ENCODE measurements at places on chromosomes 4 and X.

DNA sequence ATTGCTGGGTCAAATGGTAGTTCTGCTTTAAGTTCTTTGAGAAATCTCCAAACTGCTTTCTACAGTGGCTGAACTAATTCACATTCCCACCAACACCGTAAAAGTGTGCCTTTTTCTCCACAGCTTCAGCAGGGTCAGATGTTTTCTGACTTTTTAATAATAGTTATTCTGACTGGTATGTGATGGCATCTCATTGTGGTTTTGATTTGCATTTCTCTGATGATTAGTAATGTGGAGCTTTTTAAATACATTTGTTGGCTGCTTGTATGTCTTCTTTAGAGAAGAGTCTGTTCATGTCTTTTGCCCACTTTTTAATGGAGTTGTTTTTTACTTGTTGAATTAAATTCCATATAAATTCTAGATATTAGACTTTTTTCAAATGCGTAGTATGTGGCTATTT is 257.5 kb upstream of the ANKRD50 start:
- DNase-seq, result no peak

GRCh38 chrX:67723580-67724351 is 179.9 kb downstream of the AR start:
- DNase-seq, result no peak

GRCh38 chr4:128846063-128846462 is 36.6 kb downstream of the JADE1 start:
- no peak for DNase-seq

DNA sequence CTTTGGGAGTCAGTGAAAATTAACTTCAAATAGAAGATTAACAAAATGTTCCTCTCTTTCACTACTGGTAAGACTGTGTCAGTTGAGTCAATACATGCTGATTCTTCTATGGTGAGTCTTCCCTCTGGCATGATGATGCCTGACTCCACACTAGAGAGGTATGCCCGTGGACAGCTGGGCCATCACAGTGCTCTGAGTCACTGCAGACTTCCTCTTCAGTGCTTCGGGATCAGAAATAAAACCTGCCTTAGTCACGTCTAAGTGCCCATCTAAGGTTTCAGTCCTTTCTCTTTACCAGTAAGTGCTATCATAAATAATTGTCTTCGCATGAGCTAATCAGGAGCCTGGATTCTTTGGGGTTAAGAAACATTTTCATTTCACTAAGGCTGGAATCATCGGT is 1.6 kb upstream of the ASB5 start:
- DNase-seq, result peak; percentile 83

GRCh38 chr4:119139311-119139710 is 3.7 kb downstream of the MYOZ2 start:
- no peak for DNase-seq

DNA sequence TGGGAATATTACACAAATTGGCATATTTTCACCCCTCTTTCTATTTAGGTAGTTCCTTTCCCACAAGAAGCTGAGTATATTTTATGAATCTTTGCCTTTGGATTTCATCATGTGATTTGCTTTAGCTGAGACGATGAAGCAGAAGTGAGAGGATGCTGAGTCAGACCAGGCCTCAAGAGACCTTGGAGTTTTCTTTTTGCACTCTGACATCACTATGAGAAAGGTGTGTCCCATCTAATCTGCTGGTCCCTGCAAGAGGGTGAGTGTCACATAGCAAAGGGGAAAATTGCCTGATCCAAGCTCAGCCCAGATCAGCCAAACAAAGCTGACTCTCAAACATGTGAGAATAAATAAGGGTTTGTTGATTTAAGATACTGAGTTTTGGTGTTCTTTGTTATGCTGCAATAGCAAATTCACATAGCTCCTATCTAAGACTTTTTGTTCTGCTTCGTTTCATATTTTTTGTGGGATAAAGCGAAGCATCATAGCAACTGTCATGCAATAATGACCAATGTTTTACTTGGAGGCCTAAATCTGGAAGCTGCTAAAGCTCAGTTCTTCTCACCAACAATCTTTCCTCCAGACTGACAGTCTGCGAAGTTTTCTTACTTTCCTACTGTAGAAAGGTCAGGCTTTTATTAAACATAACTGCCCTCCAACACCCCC is 176.9 kb downstream of the PDHA2 start:
- DNase-seq, result no peak

- DNase-seq, result no peak
Observed at GRCh38 chr4:21555083-21555482, 393.5 kb downstream of the KCNIP4 start.

GRCh38 chr4:111602848-111603247 is 542.4 kb upstream of the FAM241A start:
- no peak for DNase-seq

GRCh38 chr4:163613383-163613782 is 118.9 kb downstream of the TMA16 start:
- no peak for DNase-seq

DNA sequence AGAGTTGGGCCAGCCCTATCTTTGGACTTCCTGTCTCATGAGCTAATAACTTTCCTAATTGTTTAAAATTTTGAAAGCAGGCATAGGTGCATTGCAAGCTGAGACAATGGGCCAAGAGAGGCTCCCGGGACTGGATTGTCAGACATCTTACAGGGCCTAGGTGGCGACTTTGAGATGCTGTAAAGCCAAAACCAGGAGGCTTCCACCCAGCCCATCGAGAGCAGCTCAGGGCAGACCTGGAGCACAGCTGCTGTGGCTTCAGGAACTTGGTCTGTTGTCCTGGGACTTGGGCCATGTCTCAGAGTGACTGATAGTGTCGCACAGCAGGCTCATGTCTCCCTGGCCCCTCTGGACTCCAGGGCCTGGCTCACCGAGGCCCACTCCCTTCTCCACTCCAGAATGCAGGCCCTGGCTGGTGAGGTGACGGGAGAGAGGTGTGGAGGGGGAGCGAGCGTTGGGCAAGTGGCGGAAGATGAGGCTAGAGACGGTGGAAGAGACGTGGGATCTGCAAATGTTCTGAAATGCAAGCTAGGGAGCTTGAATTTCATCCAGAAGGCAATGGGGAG is 24.1 kb upstream of the MTM1 start:
- no peak for DNase-seq

DNA sequence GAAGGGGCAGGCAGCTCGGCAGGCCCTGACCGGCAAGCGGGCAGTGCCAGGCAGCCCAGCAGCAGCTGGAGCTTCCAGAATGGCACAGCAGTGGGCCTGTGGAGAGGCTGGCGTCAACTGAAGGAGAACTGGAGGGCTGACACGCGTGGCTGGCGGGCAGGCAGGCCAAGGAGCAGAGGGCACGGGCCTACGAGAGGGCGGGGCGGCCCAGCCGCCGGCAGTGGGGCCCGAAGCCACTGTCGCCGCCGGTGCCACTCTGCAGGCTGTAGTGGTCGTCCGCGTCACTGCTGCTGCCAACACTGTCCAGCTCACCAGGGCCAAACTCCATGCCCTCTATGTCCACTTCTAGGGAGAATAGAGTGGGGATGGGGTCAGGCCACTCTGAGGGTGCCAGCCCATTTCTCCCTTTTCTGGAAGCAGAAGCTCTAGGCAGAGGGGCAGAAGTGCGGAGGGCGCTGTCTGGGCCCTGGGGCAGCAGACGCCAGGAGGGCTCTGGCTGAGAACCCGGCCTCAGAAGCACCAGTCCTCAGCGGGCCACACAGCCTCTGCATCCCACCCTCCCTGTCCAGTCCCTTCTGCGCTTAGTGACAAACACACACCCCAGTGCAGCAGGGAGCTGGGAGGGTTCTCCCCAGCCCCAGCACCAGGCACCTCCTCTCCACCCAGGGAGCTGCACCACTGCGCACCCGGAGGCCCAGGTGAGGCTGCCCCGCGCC is 8.6 kb upstream of the HAUS3 start:
- no peak for DNase-seq

DNA sequence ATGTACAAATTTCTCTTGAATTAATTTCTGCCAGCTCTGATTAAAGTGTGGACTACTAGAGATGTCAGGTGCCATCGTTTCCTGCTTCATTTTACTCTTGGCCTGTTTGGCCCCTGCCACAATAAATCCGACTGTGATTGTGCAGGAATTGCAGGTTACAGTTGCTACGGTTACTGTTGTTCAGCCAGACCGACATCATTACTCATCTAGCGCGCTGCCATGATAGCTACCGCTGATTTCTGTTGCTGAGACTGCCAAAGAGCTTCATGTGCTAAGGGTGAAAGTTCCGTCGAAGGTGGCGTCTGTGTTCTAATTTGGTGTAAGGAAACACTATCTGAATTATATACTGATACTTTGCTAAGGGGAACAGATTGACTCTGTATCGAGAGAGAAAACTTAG is 22.1 kb downstream of the SLIT2 start:
- DNase-seq, result no peak

- no peak for DNase-seq
Observed at GRCh38 chrX:155086961-155087735, 15.8 kb downstream of the BRCC3 start.

- DNase-seq, result no peak
Observed at GRCh38 chr4:7782783-7783182, 156.9 kb downstream of the AFAP1 start.

- DNase-seq, result no peak
Observed at GRCh38 chrX:19839770-19840254, 47.6 kb downstream of the SH3KBP1 start.

- DNase-seq, result peak; percentile 12
Observed at GRCh38 chrX:97685753-97686152, 802.0 kb downstream of the RPA4 start.

DNA sequence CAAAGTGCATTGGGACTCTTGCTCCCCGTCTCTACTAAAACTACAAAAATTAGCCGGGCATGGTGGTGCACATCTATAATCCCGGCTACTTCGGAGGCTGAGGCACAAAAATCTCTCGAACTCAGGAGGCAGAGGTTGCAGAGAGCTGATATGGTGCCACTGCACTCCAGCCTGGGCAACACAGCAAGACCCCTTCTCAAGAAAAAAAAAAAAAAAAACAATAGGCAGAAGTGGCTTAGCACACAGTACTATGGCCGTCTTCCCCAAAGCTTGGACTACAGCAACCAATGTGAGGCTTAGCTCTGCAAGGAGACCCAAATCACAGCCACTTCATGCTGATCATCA is 162.8 kb upstream of the PRDX4 start:
- no peak for DNase-seq

DNA sequence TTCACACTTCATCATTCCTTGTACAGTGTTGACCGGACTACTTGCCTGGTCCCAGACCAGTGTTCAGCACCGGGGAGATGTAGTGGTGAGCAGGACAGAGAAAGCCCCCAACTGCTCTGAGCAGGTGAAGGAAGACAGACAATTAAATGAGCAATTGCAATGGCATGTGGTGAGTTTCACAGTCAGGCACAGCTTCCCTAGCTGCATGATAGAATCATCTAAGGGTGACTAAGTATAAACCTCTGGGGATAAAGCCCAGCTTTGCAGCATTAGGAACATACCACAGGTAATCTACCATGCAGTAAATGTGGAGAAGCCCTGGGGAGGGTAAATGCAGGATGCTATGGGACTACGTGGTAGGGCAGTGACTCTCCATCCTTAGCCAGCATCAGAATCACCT is 47.8 kb downstream of the TMA16 start:
- no peak for DNase-seq

DNA sequence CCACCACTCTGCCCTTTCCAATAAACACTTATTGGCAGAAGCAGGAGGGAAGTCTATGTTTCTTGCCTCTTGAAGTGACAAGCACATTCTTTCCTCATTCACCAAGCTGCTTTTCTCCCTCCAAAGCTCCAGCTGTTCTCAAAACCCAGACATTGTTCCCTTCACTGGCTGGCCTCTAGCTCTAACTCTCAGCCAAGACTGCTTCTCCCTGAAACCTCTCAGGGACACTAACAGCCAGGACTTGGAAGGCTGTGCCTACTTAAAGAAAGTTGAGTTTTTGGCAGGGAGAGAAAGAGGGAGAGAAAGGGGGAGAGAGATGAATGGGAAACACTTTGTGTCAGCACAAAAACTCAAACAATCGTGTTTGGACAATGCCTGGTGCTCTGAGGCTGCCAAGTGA is 99.5 kb downstream of the COX18 start:
- DNase-seq, result no peak

DNA sequence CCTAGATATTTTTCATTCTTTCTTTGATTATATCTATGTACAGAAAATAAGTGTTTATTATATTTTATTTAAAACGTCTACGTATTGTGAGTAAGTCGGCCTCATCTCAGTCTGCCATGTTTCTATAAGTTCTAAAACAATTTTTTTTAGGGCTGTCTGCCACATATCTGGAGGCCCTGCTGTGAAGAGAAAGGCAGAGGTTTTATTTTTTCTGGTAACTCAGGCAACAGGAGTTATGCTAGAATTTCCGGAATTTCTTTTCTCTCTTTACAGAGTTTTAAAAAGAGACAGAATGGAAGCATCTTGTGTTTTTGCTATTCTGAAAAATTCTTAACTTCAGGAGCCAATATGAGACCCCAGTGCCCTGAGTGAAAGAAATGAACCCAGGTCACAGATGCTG is 1124.0 kb upstream of the TENM3 start:
- no peak for DNase-seq

DNA sequence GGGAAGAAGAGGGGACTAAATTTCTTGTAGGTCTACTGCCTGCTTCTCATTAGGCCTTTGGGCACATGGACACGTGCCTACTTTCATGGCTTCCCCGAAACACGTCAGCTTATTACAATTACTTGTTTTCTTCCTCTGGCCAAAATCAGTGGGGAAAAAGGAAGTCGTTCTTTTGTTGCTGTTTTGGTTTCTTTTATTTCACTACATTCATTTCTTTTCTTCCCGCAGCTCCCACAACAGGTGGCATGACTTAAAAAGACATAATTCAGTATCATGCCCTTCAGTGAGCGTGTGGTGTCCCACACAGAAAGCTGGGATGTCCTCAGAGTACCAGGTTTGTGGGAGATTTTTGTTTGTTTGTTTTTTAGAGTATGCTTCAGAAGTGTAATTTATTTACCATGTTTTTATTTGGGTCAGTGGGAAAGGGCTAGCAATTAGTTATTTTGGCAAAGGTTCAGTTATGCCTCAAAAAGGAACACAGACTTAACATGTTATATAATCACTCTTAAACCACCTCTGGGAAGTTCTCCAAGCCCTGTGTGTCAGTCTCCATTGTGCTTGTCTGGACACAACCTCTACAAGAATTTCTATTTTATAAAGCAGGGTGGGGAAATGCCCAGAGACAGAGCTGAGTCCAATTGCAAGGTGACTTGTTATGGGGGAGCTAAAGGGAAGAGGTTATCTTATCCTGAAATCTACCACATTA is 44.2 kb upstream of the SPRY1 start:
- no peak for DNase-seq

- DNase-seq, result no peak
Observed at GRCh38 chrX:10938365-10938923, 172.7 kb upstream of the HCCS start.

- DNase-seq, result no peak
Observed at GRCh38 chr4:22167201-22167600, 218.6 kb upstream of the KCNIP4 start.

- DNase-seq, result no peak
Observed at GRCh38 chr4:40992472-40993295, 221.7 kb downstream of the APBB2 start.

GRCh38 chr4:118683513-118683912 is 1.7 kb upstream of the METTL14 start:
- DNase-seq, result no peak

GRCh38 chr4:189081826-189082225 is 858.8 kb upstream of the FRG1 start:
- DNase-seq, result no peak

Measured in Panc1 (cell line).